DND-41 (cell line): ENCODE measurements at places on chromosomes 7 and 10.
A peak's percentile ranks its signal among the peaks of the same experiment; 100 is the strongest.

- DNase-seq: no peak
Observed at GRCh38 chr10:121722665-121723064, 124.4 kb upstream of the FGFR2 start.

- no peak for DNase-seq
Observed at GRCh38 chr10:45373576-45374349, at the start of gene ALOX5. Gene ALOX5, plus strand, starts transcription at chr10:45374216. Its CDS starts 64 bp downstream, at chr10:45374280.

DNA sequence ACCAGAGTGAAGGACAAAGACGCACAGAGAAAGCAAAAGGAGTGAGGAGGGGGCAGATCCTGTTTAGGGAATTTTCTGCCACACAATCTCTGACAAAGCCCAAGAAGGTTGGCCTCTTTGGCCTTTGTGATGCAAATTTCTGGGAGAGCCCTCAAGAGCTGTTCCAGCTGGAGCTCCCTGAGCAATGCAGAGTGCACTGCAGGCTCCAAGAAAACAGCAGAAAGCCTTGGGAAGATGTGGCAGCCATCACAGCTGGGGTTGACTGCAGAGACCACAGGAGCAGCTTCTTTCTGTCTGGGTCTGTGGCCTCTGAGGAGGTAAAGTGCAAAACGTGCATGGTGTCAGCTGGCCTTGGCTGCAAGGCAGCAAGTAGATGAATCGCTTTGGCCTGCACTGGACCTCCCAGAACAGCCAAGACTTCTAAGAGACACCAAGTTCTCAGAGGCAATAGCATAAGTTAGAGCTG lies 200.2 kb downstream of the ELMO1 start:
- DNase-seq: no peak

DNA sequence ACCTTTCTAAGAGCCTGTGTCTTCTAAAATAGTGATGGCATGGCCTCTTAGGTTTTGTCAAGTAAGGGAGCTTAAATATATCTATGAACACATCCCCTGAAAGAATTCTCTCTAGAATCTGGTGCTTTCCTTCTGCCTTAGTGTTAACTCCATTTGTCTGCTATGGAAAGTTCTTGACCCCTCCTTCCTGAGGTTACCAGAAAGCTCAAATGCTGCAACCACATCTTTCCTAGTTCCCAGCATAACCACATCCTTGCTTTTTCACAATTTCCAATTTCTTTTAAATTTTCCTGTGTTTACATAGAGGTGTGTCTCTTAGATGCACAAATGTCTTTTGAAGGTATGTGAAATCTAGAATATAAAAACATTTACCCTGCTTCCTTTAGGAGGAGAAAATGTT lies 16.4 kb upstream of the GSDME start:
- DNase-seq: no peak

DNA sequence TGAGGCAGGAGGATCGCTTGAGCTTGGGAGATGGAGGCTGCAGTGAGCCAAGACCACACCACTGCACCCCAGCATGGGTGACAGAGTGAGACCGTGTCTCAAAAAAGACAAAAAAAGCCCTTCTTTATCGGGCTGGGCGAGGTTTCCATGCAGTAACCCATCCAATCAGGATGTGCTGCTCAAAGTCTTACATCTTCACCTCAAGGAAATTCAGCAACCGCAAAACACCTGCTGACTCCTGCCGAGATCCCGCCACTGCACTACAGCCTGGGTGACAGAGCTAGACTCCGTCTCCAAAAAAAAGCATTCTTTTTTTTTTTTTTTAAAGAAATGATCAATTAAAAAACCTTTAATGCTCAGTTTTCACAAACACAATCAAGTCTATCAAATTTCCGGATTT lies 75.7 kb upstream of the KCTD7 start:
- DNase-seq: no peak

DNA sequence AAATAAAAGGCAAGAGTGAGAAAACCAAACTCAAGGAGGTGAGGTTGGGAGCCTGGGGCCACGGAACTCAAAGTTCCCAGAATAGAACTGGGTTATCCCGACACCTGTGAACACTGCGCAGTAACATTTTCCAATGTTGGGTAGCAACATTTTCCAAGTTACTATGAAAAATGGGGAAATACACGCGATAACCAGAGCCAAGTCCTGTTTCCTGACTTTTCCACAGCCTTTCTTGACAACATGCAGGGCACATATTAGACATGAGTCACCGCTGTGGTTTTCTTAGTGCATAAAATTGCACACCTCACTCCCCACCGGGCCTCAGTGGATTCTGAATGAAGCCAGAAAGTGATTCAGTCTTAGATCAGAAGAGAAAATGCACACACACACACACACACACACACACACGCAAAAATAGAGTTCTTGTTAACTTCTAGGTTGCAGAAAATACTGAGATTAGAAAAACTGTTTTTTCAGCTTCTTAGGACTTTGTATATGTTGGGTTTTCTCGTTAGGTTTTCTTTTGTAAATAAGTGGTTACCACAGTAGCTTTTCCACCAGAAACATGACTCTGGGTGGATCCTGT lies 70.0 kb downstream of the CAMK1D start:
- peak; percentile 18 for DNase-seq

GRCh38 chr7:137953665-137954470 lies 48.0 kb downstream of the CREB3L2 start:
- DNase-seq: no peak

DNA sequence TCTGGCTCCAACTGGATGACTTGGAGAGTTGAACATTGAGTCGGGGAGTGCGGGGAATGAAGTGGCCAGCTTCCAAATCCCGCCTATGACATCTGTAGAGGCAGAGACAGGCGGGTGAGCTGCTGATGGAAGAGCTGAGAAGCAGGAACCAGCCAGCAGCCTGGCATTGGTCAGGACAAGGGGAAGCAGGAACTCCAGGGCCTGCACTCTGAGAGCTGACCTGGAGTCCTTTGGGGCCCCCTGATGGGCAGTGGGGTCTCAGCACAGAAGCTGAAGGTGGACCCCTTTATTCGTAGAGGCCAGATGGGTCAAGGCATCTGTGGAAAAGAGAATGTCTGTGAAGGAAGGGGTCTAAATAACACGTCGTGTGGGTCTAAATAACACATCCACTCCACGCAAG lies 57.0 kb downstream of the SEC61G start:
- DNase-seq: no peak

GRCh38 chr7:43632746-43633145 lies 49.8 kb downstream of the STK17A start:
- DNase-seq: no peak

DNA sequence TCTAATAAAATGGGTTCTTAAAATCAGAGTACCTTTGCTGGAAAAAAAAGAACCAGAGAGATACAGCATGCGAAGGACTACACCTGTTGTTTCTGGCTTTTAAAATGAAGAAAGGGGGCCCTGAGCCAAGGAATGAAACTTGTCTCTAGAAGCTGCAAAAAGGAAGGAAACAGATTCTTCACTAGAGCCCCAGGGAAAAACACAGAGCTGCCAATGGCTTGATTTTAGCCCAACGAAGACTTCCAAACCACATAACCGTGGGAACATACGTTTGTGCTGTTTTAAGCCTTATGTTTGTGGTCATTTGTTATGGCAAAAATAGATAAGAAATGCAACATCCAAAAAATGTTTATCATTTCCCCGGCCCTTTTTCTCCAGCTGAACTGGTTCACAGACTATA lies 780.0 kb downstream of the SORCS1 start:
- DNase-seq: no peak

DNA sequence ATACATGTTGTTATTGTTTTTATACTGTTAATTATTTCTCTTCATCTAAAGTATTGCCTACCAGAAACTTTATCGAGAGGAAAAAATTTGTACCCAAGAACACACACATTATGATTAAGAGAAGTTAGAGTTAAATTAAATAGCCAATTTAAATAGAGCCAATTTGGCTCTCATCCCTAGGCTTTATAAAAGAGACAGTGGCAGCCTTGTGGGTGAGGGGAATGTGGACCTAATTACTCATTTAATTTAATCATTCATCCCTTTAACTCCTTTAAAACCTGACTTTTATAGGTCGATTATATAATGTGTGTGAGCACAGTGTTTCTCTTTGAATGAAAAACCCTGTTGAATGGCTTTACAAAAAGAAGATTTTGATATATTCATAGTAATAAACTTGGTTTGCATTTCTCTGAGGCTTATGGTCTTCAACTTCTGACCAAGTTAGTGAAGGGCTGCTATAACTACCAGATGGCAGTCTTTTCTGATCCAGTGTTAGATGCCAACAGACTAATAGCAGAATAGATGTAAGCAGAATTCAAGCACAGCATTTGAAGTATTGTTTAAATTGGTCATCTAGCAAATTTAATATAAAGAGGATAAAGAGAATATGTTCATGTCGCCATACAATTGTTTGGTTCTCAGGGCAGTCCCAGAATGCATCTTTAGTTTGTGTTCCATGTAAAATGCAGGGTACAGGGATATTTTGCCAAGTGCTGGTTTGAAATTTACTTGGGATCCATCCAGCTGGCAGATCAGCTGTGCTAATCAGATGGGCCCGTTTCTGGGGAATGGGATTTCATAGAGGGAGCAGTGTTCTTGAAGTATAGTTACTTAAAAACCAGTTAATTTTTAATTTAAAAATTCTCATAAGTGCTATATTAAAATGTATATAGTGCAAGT lies 25.3 kb downstream of the ADD3 start:
- DNase-seq: no peak

GRCh38 chr10:128047991-128048818 lies 78.0 kb downstream of the MKI67 start:
- DNase-seq: peak; percentile 43

- no peak for DNase-seq
Observed at GRCh38 chr7:78215199-78215598, 416.6 kb downstream of the PHTF2 start.

DNA sequence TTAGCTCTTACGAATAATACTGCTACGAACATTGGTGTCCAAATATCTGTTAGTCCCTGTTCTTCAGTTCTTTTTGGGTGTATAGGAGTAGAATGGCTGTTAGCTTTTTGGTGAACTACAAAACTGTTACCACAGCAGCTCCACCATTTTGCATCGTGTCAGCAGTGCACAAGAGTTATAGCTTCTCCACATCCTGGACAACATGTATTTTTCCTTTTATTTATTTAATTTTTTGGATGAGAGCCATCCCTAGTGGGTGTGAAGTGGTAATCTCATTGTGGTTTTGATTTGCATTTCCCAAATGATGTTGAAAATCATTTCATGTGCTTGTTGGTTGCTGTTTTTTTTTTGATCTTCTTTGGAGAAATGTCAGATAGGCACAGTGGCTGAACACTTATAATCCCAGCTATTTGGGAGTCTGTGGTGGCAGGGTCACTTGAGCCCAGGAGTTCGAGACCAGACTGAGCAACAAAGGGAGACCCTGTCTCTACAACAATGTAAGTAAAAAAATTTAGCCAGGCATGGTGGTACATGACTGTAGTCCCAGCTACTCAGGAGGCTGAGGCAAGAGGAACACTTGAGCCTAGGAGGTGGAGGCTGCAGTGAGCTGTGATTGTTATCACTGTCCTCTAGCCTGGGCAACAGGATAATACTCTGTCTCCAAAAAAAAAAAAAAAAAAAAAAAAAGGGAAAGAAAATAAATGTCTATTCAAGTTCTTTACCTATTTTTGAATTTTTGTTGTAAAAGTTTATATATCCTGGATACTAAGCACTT lies 31.7 kb downstream of the TRIM24 start:
- no peak for DNase-seq

GRCh38 chr10:63515002-63515763 lies 6.0 kb upstream of the REEP3 start:
- DNase-seq: peak; percentile 72

GRCh38 chr10:53765311-53765710 lies 992.7 kb upstream of the MBL2 start:
- DNase-seq: no peak

- DNase-seq: no peak
Observed at GRCh38 chr7:151851782-151852181, 25.1 kb downstream of the PRKAG2 start.

DNA sequence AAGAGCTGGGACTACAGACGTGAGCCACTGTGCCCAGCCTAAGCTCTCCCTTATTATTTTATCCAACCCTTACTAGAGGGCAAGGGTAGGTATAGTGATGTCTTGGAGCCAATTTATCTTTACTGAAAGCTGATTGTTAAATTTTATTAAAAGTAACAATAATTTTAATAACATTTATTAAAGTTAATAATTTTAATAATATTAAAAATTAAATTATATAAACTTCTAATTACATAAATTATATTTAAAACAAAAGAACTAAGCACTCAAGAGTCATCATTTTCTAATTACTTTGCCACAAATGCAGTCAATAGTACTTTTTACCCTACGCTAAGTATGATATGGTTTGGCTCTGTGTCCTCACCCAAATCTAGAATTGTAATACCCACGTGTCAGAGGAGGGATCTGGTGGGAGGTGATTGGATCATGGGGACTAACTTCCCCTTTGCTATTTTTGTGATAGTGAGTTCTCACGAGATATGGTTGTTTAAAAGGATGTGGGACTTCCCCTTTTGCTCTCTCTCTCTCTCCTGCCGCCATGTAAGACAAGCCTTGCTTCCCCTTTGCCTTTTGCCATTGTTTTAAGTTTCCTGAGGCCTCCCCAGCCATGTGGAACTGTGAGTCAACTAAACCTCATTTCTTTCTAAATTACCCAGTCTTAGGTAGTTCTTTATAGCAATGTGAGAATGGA lies 58.4 kb upstream of the ETV1 start:
- no peak for DNase-seq

GRCh38 chr7:112082306-112082705 lies 123.9 kb downstream of the DOCK4 start:
- DNase-seq: no peak

- no peak for DNase-seq
Observed at GRCh38 chr7:134693256-134693655, 46.6 kb downstream of the BPGM start.

GRCh38 chr7:7742223-7742622 lies 23.8 kb upstream of the RPA3 start:
- no peak for DNase-seq

DNA sequence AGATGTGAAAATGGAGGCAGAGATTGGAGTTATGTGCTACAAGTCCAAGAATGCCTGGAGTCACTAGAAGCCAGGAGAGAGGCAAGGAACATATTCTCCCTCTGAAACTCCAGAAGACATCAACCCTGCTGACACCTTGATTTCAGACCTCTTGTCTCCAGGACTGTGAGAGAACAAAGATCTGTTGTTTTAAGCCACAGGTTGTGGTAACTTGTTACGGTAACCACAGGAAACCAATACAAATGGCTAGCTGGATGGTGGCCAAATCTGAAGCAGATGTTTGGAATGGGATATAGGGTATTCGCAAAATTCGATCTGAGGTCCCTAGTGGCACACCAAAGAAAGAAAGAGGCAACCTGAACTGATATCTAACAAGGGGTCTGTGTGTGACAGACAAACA lies 129.0 kb downstream of the HERPUD2 start:
- DNase-seq: no peak

DNA sequence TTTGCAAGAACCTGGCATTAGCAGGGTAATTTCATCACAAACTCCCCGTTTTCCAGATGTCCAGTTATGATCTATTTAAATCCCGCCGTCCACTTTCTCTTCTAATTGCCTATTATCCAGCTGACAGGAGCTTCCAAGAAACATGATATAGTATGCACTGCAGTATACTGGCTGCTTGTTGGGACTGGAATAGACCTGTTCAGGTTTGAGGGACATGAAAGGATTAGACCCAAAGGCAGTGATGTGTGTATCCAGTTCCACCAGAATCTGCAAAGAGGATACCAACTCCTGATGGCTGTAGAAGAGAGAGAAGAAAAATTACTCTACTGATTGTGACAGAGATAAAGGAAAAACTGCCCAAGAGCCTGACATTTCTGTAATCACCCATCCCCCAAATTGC lies 8.9 kb downstream of the MSS51 start:
- DNase-seq: no peak
